ENCODE measurements at places on chromosomes 6 and 20. TPM values are rescaled to one million over a fixed set of nuclear protein-coding genes. Genes with fewer than 3 reads are reported as not detected.

The CPXM1 gene
- 2.9 TPM for total RNA-seq

DNA sequence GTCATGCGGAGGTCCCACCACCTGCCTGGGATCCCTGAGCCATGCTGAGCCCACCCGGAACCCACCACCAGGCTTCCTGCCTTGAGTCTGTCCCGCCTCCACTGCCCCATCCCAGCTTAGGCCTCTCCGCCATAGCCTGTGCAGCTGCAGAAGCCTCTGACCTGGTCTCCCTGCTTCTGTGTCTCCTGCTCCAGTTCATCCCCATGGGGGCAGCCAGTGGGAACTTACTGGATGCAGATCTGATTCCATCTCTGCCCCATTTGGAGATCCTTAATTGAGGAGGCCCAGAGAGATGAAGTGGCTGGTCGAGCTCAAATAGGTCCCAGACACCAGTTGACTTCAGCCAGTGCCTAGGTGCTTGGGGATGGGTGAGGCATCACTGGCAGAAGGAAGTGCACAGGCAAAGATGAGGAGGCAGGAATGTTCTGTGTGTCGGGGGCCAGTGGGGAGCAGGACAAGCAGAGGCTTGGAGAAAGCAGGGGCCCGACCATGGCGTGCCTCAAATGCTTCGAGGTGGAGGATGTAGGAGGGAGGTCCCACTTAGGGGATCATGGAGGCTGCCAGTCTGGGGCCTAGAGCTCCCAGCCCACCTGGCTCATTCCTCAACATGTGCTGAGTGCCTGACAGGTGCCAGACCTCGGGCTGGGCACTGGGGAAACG is 112.8 kb downstream of the TOX2 start:
- no peak for DNase-seq

The CRISP3 gene
- not detected for total RNA-seq

- DNase-seq = no peak
Observed at GRCh38 chr20:43444107-43444506, 13.6 kb upstream of the SRSF6 start.

The TP53RK gene
- total RNA-seq = 12.1 TPM

GRCh38 chr20:25294459-25295385 is 46.8 kb downstream of the PYGB start:
- DNase-seq = peak; percentile 74

The KCNK16 gene
- total RNA-seq = not detected

DNA sequence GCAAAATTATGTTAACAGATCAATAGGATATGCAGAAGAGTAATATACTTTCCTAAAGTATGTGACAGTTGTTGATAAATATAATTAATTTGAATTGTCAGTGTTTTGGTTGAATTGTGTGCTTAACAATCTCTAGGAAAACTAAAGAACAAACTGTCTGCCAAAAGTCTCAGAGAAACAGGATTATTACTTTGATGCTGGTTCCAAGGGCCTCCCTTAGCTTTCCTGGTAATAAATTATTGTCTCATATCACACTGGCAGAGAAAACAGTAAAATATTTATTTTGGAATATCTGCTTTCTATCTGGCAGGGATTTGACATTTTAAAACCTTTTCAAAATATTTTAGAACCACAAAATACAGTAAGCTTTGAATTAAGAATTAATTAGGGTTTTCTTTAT is 40.1 kb upstream of the CARMIL1 start:
- no peak for DNase-seq

The SLC35B3 gene
- total RNA-seq = 7.6 TPM

All from activated CD4-positive, alpha-beta memory T cell treated with anti-CD3 and anti-CD28 coated beads for 36 hours (primary cell).